ENCODE measurements at places on chromosomes 12 and 14.

GRCh38 chr14:101496776-101497683, 64.3 kb upstream of the DIO3 start:
- no peak for DNase-seq

- DNase-seq = no peak
Observed at GRCh38 chr12:7009512-7009911, 8.8 kb downstream of the LPCAT3 start.

GRCh38 chr12:45235087-45236025, 19.5 kb downstream of the ANO6 start:
- no peak for DNase-seq

- DNase-seq = peak; percentile 76
Observed at GRCh38 chr14:95774265-95775160, 60.6 kb upstream of the TCL1A start.

DNA sequence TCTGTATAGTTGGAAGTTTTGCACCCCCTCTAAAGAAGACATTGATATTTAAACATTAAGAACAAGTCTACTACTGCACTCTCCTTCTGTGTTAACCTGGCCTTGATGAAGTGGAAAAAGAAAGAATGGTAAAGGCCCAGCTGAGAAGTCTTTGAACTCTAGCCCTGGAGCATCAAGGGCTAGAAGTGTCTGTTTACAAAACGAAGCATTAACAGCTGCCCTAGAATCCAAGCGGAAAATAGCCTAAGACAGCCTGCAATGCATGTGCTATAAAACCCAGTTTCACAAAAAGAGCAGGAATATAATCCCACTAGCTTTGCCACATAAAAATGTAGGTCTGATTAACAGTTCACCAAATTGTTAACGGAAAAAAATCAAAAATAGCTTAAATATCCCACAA, 60.5 kb downstream of the NUMB start:
- no peak for DNase-seq

DNA sequence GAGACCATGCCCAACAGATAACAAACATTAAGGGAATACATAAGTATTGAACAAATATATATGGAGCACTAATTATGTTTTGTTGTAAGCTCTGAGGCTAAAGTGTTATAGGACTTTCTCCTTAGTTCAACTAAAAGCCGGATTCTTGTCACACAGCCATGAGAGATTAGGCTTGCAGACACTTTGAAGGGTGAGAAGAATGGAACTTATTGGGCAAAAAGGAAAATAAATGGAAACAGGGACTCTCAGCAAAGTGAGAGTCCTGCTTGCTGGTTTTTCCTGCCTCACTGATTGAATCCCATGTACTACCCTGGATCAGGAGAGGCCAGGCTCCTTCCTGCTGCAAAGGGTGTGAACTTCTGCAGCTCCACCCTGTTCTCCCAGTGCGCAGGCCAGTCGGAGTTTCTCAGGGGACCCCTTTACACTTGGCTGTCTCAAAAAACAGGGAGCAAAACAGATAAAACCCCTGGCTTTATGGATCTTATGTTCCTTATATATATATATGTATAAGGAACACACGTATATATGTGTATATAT, 77.1 kb upstream of the FUT8 start:
- DNase-seq = no peak

- DNase-seq = no peak
Observed at GRCh38 chr12:127903146-127903545, 363.8 kb upstream of the TMEM132C start.

DNA sequence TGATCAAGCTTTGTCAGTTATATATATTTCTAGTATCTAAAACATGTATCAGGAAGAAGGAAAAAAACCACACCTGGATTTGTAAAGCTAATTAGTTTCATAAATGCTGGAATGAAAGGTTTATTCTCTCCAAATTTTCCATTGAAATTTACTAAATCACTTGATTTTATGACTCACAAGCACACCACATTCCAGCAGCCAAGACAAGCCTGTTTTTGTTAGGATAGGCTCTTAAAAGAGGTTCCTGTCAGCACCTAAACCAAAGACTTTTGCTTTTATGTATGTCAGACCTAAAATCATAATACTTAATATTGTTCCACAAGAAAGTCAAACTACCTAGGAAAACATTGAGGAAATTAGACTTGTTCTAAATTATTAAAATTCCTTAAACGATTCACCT, 85.3 kb upstream of the PAWR start:
- DNase-seq = no peak

- no peak for DNase-seq
Observed at GRCh38 chr14:60648249-60648933, 886 bp downstream of the SIX1 start.

- DNase-seq = peak; percentile 13
Observed at GRCh38 chr14:95039259-95039992, 117.9 kb downstream of the DICER1 start.

- no peak for DNase-seq
Observed at GRCh38 chr12:50953047-50953446, 703 bp downstream of the HIGD1C start.

DNA sequence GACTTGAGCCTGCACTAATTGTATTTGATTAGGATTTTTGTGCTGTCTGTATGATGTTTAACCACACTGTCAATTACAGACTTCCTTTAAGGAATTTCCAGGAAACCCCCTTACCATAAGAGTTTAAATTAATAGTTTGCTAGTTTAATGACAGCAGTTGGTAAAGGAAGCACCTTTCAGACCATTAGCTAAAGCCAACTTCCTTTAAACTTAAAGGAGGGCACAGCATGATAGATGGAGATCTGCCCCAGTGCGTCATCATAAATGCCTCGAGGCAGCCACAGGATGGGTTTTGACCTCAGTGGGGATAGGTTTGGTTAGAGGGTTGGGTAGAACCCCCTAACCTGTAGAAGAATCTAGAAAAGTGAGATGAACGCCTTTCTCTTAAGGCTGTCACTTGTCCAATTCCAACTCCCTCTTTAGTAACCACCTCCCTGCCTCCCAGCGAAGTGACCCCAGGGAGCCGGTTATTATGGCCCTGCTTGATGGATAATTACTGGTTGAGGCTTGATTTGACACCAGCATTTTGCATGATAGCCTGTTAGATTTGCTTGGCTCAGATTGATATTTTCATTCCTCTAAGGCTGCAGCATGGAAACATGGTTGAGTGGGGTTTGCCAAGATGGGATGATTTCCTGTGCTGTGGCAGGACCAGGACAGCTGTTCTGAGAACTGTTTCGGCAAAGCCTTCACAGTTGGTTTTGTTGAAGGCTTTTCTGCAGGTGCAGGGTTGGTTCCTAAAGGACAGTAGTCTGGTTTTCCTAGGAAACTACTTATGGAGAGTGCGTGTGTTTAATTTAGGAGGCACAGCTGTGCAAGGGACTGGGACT, 62.7 kb downstream of the CHST11 start:
- peak; percentile 57 for DNase-seq

DNA sequence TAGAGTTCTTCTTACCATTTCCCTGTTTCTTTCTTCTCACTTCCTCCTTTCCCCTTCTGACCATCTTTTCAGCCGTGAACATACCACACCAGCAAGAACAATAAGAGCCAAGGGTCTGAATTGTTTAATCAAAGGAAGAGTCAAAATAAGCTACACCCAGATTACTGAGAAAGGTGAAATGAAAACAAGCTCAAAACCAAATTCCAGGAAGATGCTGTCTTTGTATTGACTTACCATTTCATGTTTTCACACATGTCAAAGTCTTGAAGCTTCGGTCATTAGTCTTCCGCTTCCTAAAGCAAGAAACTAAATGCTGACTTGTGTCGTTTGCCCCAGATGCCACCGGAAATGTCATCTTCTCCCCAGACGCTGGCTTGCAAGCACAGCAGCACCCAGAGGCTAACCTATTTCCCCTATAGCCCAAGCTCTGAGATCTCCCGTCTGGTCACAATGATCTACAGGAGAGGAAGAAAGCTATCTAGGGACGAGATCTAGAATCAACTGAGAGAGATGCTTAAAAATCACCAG, 136.5 kb upstream of the AMIGO2 start:
- DNase-seq = peak; percentile 75

- no peak for DNase-seq
Observed at GRCh38 chr14:99907761-99908652, 114.8 kb downstream of the EML1 start.

- DNase-seq = no peak
Observed at GRCh38 chr14:68611599-68611998, 181.3 kb downstream of the ZFP36L1 start.

- no peak for DNase-seq
Observed at GRCh38 chr12:26044592-26044991, 80.2 kb downstream of the BHLHE41 start.

- DNase-seq = no peak
Observed at GRCh38 chr12:1993871-1994371, 10.3 kb downstream of the DCP1B start.

- no peak for DNase-seq
Observed at GRCh38 chr14:57903954-57904353, 38.1 kb upstream of the SLC35F4 start.

GRCh38 chr12:21906919-21907493, 34.2 kb downstream of the ABCC9 start:
- no peak for DNase-seq

GRCh38 chr12:124909831-124910560, 4.5 kb downstream of the UBC start:
- no peak for DNase-seq

DNA sequence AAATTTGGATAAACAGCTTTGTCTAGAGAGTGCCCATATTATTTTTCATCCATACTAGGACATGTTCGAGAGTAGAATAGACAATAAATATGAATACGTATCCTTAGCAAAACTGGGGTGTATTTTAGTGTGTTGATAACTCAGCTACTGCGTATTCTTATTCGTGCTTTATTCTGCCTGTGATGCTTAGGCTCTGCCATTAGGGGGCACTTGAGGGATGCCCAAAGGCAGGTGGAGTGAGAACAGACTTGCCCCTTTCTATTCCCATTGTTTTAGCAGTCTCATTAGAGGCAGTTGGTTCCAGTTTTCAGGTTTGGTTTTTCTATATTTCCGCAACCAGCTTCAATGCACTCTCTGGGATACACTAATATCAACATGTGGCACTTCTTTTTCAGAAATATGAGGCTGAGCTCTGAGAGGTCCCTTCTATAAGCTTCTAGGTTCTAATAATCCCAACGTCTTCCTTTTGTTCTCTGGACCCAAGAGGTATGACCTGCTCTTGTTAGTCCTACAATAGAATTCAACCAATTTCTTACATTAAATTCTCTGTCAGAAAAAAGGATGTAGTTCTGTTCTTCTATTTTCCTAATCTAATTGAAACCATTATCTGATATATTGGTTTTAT, 985.7 kb upstream of the FBXO33 start:
- peak; percentile 23 for DNase-seq

DNA sequence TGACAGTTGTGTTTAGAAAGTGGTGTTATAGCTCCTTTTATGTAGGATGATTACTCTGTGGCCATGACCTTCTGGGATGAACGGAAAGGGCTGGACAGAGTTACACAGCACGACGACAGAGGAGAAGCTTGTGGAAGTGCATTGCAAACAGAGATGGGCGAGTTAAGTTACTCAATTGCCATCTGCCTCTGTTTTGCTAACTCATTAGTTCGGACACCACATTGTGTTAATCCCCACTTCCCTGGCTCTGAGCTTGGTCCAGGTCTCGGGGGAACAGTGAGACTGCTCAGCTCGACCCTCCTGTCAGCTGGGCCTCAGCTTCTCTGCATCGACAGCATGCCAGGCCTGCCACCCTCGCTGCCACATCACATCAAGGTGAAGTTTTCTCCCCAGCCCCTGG, 408.0 kb downstream of the ZFP36L1 start:
- DNase-seq = no peak

GRCh38 chr14:58428118-58428683, 682 bp downstream of the KIAA0586 start:
- DNase-seq = no peak

- no peak for DNase-seq
Observed at GRCh38 chr12:114407842-114408411, 2.0 kb upstream of the TBX5 start.

- DNase-seq = no peak
Observed at GRCh38 chr12:125377093-125377492, 311.9 kb downstream of the AACS start.

DNA sequence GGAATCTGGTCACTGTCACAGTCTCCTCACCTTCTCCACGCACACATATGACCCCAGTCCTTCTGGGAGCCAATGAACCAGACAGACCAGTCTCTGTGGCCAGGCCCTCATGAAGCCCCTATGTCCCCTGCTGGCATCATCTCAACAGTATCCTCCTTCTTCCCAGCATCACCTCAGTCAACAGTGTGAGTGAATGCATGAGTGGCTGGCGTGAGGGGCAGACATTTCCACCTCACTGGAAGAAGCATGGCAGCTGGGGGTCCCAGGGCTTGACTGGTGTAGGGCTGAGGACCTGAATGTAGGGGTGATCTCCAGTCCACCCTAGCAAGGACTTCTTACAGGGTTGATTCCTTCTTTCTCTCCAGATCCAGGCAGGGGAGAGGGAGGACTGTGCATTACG, 1.8 kb downstream of the MAP3K12 start:
- DNase-seq = no peak

DNA sequence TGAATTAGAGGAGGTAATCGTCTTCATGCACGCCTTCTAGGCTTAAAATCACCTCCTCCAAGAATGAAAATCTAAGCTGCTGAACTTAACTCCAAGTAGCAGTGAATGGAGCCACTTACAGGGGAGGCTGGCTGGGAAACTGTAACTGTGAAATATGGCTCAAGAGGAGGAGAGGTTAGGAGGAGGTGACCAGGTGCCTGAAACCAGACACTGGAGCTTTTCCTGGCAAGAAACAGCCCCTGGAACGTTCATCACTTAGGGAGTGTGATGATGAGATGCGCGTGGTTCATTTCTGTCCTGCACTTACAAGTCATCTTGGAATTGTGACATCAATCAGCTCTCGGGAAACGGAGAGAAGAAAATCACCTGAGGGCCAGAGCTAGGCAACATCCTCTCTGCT, 62.3 kb upstream of the TMEM132C start:
- no peak for DNase-seq

GRCh38 chr12:93766796-93767523, 89.8 kb downstream of the CRADD start:
- no peak for DNase-seq

GRCh38 chr14:61603736-61604135, 91.6 kb upstream of the HIF1A start:
- DNase-seq = no peak

GRCh38 chr12:19129486-19130223, at the start of gene PLEKHA5:
PLEKHA5 (plus strand) TSS chr12:19129733; CDS start chr12:19129800, 67 bp downstream.
- DNase-seq = peak; percentile 59

DNA sequence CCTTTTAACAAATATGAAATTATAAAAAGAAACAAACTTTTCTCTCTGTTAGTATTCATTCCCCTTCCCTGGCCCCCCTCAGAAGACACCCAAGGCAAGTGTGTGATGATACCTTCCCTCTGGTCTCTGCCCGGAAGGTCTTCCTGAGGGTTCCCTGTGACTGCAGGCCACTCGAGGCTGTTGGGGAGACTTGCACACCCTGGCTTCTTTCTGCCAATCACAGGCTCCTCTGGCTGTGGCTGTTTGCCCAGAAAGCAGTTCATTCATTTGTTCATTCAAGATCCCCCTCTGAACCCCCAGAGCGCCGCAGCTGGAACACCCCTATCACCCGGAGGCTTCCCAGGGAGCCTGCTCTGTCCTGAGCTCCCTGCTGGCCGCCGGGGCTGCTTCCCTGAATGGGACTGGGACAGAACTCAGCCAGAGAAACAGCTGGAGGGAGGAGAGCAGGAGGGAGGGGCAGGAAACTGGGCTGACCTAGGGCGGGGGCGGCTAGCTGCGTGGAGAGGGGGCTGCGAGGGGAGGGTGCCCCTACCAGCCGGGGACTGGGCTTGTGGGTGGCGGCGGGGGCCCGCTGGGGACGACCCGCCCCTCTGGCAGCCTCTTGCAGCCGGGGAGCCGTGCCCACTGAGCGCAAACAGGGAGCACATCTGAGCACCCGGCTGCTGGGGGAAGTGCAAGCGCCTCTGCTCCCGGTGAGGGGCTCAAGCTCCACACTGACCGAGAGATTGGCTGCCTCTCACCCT, at the start of gene CMKLR1:
CMKLR1 (minus strand) TSS at position 397 of the 743 bp plus-strand sequence. CDS start 45,720 bp downstream, outside the sequence.
- DNase-seq = no peak
